CD8-positive, alpha-beta T cell (primary cell): ENCODE measurements at places on chromosomes 2 and 18. TPM values are rescaled to one million over a fixed set of nuclear protein-coding genes. Genes with fewer than 3 reads are reported as not detected.

Gene IL36RN
- not detected for total RNA-seq

Gene ASPRV1
- total RNA-seq = 0.73 TPM

Gene DTNA
- not detected for total RNA-seq

Gene SF3B1
- total RNA-seq = 525 TPM

Gene DPYSL5
- not detected for total RNA-seq

Gene RFX8
- total RNA-seq = not detected

Gene FBXO15
- total RNA-seq = 1.0 TPM

Gene ATP8B1
- not detected for total RNA-seq
